Karpas-422 (cell line): ENCODE measurements at places on chromosomes 16 and 17. TPM values are rescaled to one million over a fixed set of nuclear protein-coding genes. Genes with fewer than 3 reads are reported as not detected.
A peak's percentile ranks its signal among the peaks of the same experiment; 100 is the strongest.

KREMEN2 gene
- 3.4 and 8.5 TPM in 2 replicates for total RNA-seq

DNA sequence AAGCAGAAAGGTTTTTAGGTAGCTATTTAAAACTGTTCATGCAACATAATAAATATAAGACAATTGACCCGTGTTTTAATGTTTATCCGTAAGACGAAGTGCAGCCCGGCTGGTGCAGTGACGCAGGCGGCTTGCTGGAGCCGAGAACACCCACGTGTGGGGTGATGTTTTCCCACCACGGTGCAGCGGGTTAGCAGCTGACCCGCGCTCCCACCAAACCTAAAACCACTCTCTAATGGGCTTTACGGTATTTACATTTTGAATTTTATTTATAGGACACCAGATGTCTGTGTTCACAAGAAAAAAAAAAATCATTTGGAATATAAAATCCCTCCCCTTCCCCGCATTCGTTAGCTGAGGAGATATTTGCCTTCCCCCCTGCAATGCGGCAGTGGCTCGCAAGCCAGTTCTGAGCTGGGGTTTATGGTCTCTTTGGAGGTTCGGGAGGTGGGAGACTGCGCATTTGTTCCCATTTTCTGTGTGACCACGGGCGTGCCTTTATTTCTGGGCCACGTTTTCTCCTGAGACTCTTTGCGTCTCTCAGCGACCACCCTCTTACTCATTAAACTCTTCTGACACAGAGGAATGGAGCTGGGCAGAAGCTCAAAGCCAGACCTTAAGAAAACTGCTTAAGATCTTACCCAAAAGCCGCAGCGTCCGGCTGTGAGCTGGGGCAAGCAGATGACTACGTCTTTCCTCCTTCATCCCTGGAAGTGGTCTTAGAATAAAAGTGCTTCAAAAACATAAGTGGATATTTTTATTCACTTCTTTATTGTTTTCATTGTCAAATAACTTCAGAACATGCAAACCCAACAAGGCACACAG is 301.1 kb downstream of the IRF8 start:
- no peak for DNase-seq

OR1E2 gene
- total RNA-seq = not detected in 2 replicates

DNA sequence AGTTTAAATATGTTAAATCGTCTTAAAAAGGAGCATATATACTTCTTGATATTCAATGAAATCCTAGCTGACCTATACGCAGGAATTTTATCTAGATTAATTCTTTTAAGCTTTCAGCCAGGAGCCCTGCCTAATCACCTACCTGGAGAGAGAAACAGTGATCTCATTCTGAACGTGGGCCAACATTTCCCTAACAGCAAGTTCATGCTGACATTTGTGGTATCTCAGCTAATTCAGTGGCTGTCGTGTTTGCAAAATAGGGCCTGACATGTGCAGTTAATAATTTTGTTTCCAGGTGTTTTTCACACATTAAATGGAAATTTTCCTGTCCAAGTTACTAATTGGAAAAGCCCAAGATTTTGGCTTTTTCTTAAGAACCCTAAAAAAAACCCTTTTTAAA is 17.4 kb downstream of the KRT24 start:
- DNase-seq = no peak

DNA sequence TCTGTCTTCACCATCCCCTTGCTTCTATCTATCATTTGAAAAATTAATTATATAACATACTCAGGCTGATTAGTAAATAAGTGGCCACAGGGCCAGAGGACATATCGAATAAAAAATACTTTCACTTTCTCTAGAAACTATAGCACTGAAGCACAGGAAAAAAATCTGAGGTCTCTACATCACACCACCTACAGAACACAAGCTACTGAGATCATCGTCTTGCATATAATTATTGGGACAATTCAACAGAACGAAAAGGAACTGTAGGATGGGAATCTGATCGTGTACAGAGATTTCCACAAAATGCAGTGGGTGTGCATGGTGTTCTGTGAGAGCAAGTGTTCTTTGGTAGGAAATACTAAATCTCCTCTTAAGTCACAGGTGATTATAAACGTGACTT is 289.6 kb upstream of the ERCC4 start:
- DNase-seq = no peak

DNA sequence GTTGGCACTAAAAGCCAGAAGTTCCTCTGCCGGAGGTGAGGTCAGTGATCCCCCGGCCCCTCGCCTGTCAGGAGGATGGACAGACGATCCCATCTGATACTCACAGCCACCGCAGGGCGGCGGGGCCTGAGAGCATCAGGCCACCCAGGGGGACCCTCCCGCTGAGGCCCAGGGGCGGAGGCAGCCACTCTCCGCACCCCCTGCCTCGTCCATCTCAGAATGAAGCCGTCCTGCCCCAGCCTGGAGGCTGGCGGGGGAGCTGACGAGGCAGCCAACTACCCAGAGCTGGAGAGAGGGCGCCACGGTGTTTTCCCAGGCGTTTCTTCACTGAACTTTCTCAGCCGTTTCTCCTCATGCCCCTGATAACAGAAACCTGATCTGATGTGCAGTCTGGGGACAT is 22.6 kb downstream of the TPSD1 start:
- DNase-seq = no peak

DNA sequence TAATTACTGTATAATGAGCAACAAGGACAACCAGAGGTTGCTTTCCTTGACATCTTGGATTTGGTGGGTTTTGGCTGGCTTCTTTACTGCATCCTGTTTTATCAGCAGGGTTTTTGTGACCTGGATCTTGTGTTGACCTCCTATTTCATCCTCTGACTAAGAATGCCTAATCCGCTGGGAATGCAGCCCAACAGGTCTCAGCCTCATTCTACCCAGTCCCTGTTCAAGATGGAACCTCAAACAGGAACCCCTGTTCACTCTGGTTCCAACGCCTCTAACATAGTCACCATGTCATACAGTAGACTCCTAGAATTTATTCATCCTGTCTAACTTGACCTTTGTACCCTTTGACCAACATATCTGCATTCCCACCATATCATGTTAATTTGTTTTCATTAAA is 183.8 kb upstream of the SOX9 start:
- no peak for DNase-seq

LPO gene
- total RNA-seq = 0.36 TPM in 1 of 2 replicates, not detected in the other

- peak; percentile 82 for DNase-seq
Measured at GRCh38 chr17:81291662-81292061, 3.4 kb downstream of the SLC38A10 start.

SPNS2 gene
- total RNA-seq = not detected in 2 replicates

- DNase-seq = no peak
Measured at GRCh38 chr17:1038459-1039122, 41.7 kb downstream of the TIMM22 start.

- DNase-seq = no peak
Measured at GRCh38 chr17:36942631-36943125, 5.4 kb downstream of the LHX1 start.

GRCh38 chr17:47813077-47813476 is 8.5 kb downstream of the OSBPL7 start:
- no peak for DNase-seq

DNA sequence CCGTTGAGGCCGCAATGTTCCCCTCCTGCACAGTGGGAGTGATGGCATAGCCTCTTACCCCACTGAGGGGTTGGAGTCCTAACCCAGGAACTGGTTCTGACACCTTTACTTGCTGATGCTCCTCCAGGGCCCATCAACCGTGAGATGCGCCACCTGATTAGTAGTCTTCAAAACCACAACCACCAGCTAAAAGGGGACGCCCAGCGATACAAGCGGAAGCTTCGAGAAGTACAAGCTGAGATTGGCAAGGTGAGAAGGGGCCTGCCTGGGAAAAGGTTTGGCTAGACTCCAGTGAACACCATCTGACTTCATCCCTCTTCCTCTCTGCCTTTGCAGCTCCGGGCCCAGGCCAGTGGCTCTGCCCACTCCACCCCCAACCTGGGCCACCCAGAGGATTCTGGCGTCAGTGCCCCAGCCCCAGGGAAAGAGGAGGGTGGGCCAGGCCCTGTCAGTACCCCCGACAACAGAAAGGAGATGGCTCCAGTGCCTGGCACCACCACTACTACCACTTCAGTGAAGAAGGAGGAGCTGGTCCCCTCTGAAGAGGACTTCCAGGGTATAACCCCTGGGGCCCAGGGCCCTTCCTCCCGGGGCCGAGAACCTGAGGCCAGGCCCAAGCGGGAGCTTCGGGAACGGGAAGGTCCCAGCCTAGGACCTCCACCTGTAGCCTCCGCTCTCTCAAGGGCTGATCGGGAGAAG is 5.8 kb downstream of the RNF40 start:
- no peak for DNase-seq

DNA sequence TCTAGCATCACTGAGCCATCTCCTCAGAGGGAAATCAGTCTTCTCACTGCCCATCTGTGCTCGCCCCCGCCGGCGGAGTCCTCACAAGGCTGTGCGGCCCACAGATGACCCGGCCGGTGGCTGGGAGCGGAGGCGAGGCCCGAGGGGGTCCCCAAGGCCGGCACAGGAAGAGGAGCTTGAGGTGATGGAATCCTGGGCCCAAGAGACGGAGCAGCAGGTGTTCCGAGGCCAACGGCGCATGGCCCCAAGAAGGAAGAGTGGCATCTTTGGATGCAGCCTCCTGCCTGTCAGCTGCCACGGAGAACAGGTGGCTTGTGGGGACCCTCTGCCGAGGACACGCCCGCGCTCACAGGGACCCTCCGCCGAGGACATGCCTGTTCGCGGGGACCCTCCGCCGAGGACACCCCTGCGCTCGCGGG is 72.7 kb upstream of the GNG13 start:
- no peak for DNase-seq

DNA sequence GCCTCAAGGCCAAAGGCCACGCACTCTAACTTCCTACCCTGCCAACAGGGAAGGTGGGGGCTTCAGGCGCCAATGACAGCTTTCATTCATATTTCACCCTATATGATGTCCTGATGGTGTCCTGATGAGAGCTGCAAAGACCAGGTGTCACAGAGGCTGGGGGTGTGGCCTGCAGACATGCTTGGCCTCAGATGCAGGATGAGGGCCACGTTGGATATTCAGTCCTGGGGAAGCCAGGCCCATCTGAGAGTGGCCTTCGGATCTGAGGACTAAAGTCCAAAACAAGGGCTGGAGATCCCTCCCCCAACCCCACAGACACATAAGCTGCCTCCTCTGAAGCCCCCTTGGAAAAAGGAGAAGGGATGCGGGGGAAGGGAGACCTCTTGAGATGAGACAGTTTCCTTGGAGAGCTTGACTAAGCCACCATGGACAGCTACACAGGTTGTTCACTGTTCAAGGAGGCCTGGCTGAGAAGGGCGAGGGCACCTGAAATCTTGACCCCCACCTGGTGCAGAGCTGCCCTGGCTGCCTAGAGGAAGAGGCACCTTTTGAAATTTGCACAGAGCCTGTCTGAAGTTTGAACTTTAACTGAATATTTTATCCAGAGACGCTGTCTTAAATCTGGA is 24.3 kb upstream of the GSG1L start:
- DNase-seq = peak; percentile 49

GRCh38 chr17:57874434-57875289 is 24.8 kb upstream of the MRPS23 start:
- DNase-seq = no peak

GRCh38 chr16:25501530-25502255 is 190.1 kb upstream of the HS3ST4 start:
- DNase-seq = peak; percentile 43

- DNase-seq = no peak
Measured at GRCh38 chr17:33115366-33115765, 123.7 kb downstream of the SPACA3 start.

- DNase-seq = no peak
Measured at GRCh38 chr17:44589316-44590071, 32.2 kb downstream of the FZD2 start.

DNA sequence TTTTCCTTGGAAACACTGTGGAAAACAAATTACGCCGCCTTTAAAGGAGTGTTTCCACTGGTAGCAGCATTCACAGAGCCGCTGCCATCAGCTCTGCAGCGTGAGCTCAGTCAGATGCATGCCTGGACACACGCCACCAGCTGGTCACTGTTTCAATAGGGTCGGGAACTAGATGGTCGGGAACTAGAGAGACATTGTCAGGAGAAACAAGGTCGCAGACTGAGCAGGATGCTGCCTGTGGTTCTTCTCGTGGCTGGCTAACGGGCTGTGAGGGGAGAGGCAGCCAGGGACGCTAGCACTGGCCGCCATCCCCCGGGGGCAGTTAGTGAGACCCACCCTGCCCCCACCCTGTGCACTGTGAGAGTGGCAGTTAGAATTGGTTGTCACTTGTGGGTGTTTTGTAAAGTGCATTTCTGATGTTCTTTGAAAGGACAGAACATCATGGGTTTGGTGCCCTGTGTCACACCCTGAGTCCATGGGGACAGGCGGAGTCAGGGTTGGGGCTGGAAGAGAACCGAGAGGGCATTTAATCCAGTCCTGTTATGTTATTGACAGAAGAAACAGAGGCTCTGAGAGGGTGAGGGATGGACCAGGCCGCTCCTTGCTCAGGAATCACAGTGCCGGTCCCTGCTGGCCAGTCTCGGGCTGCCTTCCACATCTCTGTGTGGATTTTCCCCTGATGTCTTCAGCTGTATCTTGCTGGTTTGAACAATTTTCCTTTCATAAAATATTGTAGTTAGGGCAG is 86.3 kb downstream of the SPECC1 start:
- DNase-seq = no peak

DNA sequence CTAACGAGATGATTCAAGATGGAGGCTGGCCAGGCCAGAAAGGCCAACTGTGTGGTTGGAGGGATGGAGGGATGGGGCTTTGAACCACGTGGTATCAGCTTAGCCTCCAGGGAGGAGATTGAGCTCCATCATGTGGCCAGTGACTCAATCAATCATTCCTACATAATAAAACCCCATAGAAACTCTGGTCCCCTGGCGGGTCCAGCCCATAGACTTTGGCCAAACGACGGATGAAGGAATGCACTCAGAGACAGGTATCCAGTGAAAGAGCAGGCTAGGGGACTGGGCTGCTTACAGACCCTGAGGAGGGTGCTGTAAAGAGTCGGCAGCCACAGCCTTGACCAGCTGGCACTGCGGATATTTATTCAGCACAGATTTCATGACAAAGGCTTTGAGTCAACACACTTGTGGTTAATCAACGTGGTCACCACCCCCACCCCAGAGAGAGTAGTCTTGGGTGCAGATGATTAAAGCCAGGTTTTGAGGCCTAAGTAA is 308.7 kb upstream of the TNRC6C start:
- peak; percentile 51 for DNase-seq

DNA sequence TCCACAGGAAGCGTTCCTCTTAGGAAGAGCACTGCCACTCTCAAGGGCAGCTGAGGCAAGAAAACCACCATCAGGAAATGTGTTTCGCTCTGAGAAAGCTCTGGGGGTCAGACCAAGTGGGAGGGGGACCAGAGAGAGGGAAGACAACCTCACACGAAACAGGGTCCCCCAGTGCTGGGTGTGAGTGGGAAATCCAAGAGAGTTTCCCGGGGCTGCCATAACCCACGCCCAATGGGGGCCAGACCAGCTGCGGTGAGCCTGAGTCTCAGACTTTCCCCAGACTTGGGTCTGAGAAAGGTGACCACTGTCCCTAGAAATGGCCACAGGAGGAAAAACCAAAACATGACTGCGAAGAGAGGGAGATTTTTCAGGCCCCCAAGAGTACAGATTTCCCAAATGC is 14.5 kb downstream of the DNAH17 start:
- DNase-seq = no peak

DNA sequence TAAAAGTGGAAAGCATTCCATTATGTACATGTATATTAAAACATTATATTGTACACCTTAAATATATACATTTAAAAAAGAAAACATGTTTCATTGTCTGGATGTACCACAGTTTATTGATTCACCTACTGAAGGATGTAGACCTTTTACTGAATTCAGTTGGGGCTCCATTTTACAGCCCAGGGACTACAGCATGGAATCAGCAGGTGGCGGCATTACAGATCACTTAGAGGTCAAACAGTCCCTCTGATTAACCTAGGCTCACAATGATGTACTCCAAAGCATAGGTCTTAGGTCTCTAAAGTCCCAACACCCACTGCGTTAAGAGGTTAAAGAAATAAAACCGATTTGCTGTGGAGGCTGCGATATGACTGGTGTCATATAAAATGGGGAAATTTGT is 490.9 kb downstream of the SHISA9 start:
- no peak for DNase-seq
